ENCODE measurements at places on chromosomes 16 and 17. TPM values are rescaled to one million over a fixed set of nuclear protein-coding genes. Genes with fewer than 3 reads are reported as not detected.

ODAD4 gene
- 1.4 TPM for total RNA-seq

WFIKKN2 gene
- total RNA-seq: not detected

VTN gene
- total RNA-seq: 1.5 TPM

DNAI2 gene
- not detected for total RNA-seq

DNA sequence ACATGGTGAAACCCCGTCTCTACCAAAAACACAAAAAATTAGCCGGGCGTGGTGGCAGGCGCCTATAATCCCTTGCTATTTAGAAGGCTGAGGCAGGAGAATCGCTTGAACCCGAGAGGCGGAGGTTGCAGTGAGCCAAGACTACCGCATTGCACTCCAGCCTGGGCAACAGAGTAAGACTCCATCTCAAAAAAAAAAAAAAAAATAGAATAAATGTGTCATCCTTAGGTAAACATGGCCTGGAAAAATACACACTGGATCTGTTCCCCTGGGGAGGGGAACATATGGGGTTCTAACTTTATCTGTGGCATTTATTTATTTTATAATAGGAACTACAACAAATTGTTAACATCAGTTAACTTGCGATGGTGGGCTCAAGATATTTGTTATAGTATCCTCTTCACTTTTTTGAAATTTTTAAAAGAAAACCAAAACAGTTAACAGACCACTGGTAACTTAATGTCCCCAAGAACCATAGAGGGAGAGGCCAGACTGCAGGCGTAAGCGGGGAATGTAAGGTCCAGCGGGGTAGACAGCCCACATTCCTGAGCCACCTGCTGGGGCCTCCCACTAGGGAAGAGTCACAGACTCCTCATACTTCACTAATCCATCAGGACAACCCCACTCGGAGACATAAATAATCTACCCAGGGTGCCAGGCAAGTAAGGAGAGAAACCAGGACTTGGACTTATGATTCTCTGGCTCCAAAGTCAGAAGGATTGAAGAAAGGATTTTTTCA is 12.5 kb upstream of the TXNDC11 start:
- peaks cover 20% of the 10 kb centered on the region for H3K36me3 ChIP-seq
- no peak overlapping the region for H3K4me3 ChIP-seq
- H3K27ac ChIP-seq: no peak overlapping the region
- H3K4me1 ChIP-seq: no peaks in the 10 kb centered on the region
- no peak for DNase-seq
- no peaks in the 10 kb centered on the region for H3K27me3 ChIP-seq

GRCh38 chr17:77153999-77154586 is 13.3 kb downstream of the SEC14L1 start:
- no peak for DNase-seq
- H3K4me3 ChIP-seq: no peak overlapping the region
- no peaks in the 10 kb centered on the region for H3K4me1 ChIP-seq
- no peak overlapping the region for H3K27ac ChIP-seq

GRCh38 chr17:43669971-43670644 is 8.4 kb upstream of the MEOX1 start:
- H3K27me3 ChIP-seq: no peaks in the 10 kb centered on the region
- no peak for DNase-seq
- H3K36me3 ChIP-seq: no peaks in the 10 kb centered on the region

- DNase-seq: no peak
- no peaks in the 10 kb centered on the region for H3K4me1 ChIP-seq
- H3K4me3 ChIP-seq: no peak overlapping the region
- no peaks in the 10 kb centered on the region for H3K27me3 ChIP-seq
- no peaks in the 10 kb centered on the region for H3K36me3 ChIP-seq
- no peak overlapping the region for H3K27ac ChIP-seq
Measured at GRCh38 chr17:48704361-48705248, 17.7 kb downstream of the PRAC1 start.

DNA sequence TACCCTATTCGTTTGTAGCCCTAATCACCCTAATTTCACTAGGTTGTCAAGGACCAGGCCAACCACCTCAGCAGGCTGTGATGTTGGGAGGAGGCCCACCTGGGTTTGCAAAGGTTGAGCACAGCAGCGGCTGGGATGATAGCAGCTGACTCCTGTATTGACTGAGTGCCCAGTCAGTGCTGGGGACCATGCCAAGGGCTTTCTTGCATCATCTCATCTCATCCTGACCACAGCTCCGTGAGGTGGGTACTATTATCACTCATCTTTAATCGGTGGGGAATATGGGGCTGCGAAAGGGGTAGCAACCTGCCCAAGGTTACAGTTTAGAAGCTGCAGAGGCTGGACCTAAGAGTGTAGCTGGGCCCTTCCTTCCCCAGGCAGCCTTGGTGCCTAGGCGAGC is 11.7 kb downstream of the ATPAF2 start:
- DNase-seq: no peak
- no peak overlapping the region for H3K4me3 ChIP-seq
- H3K27me3 ChIP-seq: no peaks in the 10 kb centered on the region
- no peaks in the 10 kb centered on the region for H3K4me1 ChIP-seq

GRCh38 chr16:30609002-30609925 is 925 bp downstream of the ZNF689 start:
- no peaks in the 10 kb centered on the region for H3K27me3 ChIP-seq
- peaks cover 3% of the 10 kb centered on the region for H3K36me3 ChIP-seq
- peak overlapping the region; percentile 80 for H3K4me3 ChIP-seq
- peak; percentile 90 for DNase-seq
- H3K4me1 ChIP-seq: no peaks in the 10 kb centered on the region

DNA sequence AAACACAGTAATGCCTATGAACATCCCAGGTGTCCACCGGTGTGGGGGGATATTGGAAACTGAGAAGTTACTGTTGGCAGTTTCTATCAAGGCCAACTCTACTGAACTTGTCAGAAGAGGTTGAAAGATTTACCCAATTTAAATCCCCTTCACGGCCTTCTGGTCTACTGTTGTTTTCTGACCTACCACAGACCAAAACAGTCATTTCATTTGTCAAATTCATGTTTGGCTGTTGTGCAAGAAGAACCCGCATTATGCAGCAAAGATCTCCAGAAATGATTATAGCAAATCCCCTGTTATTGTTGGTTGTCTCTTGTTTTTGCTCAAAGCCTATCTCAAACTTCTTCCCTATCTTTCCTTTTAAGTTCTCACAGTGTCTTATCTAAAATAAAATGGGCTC is 73.1 kb upstream of the MAF start:
- no peak overlapping the region for H3K4me3 ChIP-seq
- peak overlapping the region; percentile 63 for H3K27ac ChIP-seq
- H3K36me3 ChIP-seq: no peaks in the 10 kb centered on the region
- no peak for DNase-seq
- peaks cover 11% of the 10 kb centered on the region for H3K4me1 ChIP-seq

DNA sequence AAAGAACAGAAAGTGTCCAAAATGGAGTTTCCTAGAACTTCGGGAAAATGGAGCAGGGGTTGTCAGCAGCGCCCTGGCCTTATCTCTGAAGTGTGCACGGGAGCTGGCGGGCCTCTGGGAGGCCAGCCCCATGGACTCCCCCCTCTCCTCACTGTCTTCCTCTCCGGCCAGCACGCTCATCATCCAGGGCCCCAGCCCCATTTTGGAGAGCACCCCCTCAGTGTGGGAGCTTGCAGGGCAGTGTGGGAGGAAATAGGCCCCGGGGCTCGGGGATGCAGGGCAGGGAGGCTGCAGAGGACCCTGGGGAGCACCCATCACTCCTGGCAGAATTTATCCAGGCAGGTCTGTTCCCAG is 4.9 kb upstream of the PABPN1L start:
- no peak overlapping the region for H3K27ac ChIP-seq
- H3K27me3 ChIP-seq: no peaks in the 10 kb centered on the region
- H3K4me1 ChIP-seq: no peaks in the 10 kb centered on the region

DNA sequence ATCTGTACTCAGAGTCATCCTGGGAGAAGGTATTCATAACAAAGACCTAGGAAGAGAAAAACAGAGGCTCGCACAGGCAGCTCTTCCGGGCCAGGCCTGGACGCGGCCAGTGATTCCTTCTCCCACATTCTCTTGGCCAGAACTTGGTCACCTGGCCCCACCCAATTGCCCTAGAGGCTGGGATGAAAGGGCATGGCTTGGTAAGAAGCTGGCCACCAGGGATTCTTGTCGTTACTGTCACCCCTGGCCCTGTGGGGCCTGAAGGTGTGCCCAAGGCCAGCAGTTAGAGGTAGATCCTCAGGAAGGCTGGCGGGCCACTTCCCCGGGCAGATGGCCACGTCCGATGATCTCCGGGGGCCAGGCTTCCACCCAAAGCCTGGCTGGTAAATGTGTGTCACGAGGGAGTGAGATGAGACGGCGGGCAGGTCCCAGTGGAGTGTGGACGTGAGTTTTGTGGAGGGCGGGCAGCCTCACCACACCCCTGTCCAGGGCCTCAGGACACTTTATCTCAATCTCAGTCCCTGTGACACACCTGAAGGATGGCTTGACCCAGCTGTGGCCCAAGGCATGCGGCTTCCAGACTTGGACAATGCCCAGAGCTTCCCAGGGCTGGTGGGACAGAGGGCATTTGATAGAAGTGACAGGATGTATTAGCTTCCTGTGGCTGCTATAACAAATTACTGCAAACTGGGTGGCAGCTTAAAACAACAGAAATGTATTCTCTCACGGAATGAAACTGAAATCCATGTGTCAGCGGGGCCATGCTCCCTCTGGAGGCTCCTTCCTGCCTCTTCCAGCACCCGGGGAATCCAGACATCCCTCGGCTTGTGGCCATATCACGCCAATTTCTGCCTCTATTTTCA is 66.3 kb upstream of the GSE1 start:
- no peaks in the 10 kb centered on the region for H3K36me3 ChIP-seq
- DNase-seq: no peak
- no peak overlapping the region for H3K27ac ChIP-seq
- no peaks in the 10 kb centered on the region for H3K4me1 ChIP-seq
- H3K27me3 ChIP-seq: no peaks in the 10 kb centered on the region

DNA sequence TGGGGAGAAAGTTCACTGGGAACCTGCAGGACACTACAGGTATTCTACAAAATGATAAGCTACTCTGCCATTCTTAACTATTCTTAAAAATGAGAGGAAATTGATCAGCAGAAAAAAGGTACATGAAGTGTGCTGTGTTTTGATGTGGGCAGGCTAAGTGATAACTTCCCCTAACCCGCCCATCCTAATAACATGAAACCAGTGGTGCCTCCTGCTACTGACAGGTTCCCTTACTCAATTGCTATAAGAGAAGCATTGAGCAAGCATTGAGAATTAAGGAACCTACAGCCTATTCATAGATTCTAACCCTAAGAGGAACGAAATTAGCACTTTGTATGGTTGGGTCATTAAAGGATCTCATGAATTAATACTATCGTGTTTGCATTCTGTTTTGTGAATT is 18.9 kb downstream of the XYLT1 start:
- no peaks in the 10 kb centered on the region for H3K36me3 ChIP-seq
- H3K4me1 ChIP-seq: no peaks in the 10 kb centered on the region
- no peak for DNase-seq

DNA sequence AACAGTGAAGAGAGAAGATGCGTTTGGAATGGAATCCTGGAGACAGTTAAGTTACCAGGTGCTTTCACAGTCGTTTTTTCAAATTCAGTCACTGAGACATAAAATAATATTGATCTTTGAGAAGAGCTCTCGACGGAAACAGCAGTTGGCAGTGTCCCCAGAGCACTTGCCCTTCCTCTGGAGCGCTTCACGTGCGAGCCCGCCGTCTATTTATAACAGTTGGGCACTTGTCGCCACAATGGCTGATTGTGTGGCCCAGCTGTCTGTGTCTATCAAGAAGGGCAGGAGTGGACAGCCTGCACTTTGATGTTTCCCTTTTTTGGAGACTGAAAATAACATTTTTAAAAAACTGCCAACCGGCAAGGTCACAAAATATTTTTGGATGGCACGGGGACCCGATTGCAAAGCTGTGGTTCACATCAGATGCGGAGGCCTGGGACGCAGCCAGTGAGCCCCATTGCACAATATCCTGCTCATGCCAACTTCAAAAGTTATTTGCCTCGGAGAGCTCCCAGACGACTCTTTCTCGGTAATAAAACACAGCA is 62.9 kb downstream of the ADCY9 start:
- no peaks in the 10 kb centered on the region for H3K4me1 ChIP-seq
- H3K27ac ChIP-seq: peak overlapping the region; percentile 72
- H3K27me3 ChIP-seq: no peaks in the 10 kb centered on the region
- peak overlapping the region; percentile 4 for H3K4me3 ChIP-seq

DNA sequence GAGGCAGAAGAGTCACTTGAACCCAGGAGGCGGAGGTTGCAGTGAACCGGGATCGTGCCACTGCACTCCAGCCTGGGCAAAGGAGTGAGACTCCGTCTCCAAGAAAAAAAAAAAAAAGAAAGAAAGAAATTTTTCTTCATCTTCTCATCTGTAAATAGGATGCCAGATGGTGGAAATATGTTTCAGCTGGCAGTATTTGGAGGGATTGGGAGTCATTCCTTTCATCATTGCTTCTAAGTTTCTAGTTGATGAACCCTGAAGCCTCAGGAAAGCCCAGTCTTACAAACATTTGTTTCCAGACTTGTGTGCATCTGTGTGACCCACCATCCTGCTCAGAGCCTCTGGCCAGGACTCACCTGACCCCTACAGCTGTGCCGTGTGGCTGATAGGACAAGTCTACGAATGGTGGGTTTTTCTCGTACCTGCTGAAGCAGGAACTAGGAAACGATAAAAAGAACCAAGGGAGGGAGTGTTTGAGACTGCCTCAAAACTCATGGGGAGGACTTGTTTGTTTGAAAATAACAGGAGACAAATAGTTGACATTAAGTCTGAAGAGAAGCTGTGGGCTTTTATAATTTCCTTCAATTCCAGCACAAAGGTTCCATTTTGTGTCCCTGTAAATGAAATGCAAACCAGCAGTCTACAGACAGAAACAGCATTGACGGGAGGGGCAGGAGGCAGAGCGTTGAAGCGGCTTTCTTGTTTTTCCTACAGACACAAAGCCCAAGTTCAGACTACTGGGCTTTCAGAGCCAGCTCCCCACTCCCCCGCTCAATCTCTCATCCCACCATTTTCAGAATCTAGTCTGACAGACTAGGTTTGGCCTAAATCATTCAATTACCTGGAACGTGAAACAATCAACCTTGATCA is 24.9 kb downstream of the CDRT4 start:
- H3K36me3 ChIP-seq: peaks cover 3% of the 10 kb centered on the region
- no peak overlapping the region for H3K27ac ChIP-seq
- no peaks in the 10 kb centered on the region for H3K4me1 ChIP-seq
- no peak for DNase-seq

DNA sequence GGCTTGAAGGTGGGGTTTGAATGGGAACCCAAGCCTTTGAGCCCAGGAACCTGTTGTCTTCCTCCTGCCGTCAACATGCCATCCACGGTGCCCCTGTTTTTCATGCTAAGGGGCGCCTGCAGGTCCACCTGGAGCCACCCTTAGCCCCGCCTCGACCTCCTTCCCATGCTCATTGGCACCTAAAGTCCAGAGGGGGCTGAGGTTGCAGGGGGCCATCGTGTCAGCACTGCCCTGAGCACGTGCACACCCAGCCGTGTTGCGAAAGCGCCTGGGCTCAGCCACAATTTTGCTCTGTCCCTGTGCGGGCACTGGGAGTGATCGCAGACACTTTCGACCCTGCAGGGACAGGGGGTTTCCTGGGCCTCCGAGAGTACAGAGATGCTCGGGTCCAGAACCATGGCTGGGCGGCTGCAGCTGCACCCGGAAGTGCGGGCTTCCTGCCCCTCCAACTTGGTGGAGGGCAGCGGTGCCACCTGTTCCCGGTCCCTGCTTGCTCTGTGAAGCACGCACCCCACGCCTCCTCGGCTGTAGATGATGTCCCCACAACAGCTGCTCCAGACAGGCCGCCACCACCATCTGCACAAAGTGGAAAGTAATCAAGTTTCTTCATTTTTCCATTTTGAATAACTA is 454.7 kb downstream of the CDH8 start:
- no peaks in the 10 kb centered on the region for H3K4me1 ChIP-seq
- DNase-seq: peak; percentile 66
- H3K36me3 ChIP-seq: no peaks in the 10 kb centered on the region
- no peaks in the 10 kb centered on the region for H3K27me3 ChIP-seq
- no peak overlapping the region for H3K4me3 ChIP-seq
